ENCODE measurements at places on chromosomes 5 and 9. TPM values are rescaled to one million over a fixed set of nuclear protein-coding genes. Genes with fewer than 3 reads are reported as not detected.
A peak's percentile ranks its signal among the peaks of the same experiment; 100 is the strongest.

DNA sequence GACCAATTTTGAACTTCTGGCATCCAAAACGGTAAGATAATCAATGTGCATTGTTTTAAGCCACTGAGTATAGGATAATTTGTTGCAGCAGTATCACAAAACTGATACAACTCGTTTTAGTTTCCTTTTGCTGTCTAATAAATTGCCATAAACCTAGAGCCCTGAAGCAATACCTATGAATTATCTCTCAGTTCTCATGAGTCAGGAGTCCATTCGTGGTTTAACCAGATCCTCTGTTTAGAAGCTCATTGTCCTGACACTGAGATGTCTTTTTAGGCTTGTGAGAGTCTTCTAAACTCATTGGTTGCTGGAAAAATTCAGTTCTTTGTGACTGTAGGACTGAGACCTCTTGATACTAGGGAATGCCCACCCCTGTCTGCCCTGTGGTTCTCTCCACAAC lies 262.9 kb downstream of the SEMA5A start:
- peak; percentile 74 for DNase-seq

GRCh38 chr9:135990468-135991429 lies 29.6 kb upstream of the UBAC1 start:
- DNase-seq, result peak; percentile 60

DNA sequence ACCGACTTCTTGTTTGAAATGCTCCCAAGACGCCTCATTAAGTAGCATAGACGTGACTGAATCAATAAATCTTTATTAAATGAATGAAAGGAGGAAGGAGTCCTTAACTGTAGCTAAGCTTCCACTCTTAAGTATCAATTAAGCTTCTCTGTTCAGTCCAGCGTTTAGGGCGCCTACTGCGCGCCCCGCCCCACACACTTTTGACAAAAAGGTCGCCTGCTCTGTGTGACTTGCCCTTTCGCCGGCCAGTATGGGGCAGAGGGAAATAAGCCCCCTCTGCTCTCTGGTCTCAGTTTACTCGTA lies 662 bp upstream of the DOLPP1 start:
- DNase-seq, result no peak

- no peak for DNase-seq
These were observed 235.4 kb downstream of the DMRT2 start for GRCh38 chr9:1285526-1285925.

DNA sequence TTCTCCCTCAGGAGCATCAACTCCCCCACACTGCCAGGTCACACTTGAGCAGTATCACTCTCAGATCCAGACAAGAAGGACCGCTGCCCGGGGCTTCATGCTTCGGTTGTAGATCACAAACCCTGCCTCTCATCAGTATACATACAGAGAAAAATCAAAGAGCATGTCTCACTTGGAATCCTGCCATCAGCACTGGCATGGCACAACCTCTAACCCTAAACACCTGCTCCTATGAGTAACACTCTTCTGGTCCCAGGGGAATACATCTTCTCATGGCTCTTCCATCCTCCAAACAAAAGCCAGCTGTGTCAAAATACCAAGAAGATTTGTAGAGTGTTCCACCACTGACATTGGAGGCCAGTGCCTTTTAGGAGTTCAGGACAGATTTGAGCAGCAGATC lies 84.8 kb upstream of the MIER3 start:
- DNase-seq, result no peak

GRCh38 chr5:139459451-139459934 lies 3.0 kb downstream of the ECSCR start:
- no peak for DNase-seq

GRCh38 chr9:129871046-129871445 lies 35.8 kb downstream of the USP20 start:
- DNase-seq, result no peak

DNA sequence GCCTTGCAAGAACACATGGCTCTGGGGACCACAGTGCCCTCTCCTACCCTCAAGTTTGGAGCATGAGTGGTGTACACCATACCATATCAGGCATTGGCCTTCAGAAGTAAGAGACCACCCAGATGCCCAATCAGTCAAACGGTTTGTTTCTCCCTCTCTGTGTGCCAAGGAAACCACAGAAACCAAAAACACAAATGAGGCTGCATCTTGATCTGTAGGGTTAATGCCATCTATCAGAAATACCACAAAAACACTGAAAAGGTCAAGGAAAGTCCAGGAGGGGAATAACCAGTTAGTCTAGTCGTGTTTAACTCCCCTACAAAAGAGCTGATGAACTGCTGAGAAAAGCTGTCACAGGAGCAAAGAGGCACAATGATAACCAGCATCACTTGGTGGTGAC lies 78.4 kb downstream of the INSYN2B start:
- DNase-seq, result no peak

- DNase-seq, result peak; percentile 96
These were observed 31.7 kb upstream of the BASP1 start for GRCh38 chr5:17185773-17186172.

GRCh38 chr9:89218040-89218928 lies 39.7 kb upstream of the SHC3 start:
- DNase-seq, result peak; percentile 40

- no peak for DNase-seq
These were observed 447.1 kb downstream of the LRRC70 start for GRCh38 chr5:63025679-63026078.

GRCh38 chr5:86644843-86645242 lies 27.1 kb downstream of the COX7C start:
- no peak for DNase-seq

DNA sequence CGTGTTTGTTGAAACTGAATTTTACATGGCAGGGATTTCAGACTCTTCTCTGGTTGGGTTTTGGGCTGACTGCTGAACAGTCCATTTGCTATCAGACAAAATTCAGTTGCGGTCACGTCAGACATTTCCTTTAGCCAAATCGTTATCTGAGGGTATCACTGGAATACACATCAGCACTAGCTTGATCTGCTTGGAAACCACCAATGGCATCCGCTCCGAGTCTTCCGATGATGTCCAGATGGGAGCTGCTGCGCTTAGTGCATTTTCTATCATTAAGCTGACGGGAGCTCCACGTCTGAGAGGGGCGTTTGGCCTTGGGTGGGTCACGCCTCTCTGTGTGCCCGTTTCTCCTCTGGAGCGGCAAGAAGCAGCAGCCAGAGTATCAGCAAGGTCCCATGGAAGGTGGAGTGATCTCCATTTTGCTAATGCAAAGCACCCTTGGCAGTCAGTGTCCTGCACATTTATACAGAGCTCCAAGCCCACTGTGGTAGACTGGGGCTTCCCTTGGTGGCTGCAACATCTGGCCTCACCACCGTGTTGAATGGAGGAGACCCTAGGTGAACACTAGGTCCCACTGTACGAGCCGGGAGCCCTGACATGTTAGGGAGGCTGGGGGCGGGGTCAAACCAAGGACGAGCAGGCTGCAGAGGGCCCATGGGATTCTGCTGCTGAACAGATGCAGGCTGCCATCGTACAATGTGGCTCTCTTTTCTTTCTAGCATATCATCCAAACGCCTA lies 134.6 kb upstream of the PHYKPL start:
- DNase-seq, result no peak

GRCh38 chr5:122314036-122314435 lies 2.0 kb downstream of the SNCAIP start:
- no peak for DNase-seq

DNA sequence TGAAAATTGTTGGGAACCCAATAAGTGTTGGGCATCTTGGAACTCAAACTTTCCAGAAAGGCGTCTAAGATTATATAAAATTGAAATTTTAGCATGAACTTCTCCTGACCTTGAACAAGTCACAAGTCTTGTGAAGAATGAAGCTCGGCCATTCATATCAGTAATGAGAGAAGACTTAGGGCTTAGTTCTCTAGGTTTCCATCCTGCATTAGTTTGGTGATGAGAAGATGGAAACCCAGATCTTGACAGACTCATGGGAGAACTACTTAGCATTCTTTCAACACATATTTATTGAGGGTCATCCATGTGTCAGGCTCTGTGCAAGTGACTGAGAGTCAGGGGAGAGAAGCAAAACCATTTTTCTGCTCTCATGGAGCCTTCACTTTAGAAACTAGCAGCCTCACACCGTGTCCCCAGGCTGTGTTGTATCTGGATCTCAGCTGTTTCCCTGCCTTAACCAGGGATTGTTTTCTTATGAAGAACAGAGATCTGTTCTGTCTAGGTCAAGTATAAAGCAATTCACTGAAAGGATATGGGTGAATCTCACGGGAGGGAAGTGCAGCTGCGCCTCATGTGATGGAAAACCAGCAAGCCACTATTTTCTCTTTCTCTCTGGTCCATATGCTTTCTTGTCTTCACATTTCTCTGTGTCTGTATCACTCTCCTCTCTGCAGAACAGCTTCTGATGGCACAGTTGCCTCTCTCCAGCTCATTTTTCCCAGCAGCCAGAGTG lies 3.4 kb downstream of the GARNL3 start:
- DNase-seq, result no peak

DNA sequence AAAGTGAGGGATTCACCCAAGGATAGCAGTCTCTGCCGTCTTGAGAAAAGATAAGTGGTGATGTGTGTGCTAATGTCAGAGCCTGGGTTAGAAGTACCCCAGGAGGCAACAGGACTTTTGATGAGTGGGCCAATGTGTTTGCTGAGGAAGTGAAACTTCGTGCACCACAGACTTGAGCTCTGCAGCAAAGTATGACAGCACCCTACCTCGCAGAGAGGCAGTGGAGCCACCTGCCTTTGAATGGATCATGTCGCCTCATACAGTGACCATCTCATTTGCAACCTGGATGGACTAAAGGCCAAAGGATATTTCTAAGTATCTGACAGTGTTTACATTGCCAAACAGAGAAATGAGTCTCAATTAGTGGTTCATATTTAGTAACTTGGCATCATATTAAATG lies 593.9 kb upstream of the GRAMD2B start:
- DNase-seq, result no peak

DNA sequence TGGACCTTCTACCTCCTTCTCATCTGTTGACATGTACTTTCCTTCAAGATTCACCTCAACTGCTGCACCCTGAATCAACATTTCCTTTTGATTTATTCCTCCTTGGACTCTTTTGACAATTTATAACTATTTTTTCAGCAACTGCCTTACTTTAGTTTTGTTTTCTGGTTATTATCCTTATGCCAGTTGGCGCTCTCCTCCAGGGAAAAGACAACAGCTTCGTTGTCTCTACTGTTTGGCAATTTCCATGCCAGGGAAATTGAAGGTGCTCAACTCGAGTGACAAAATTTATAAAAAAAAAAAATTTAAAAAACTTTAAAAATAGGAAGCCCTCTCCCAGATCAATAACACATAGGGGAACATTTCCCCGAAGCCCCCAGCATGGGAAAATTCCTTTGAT lies 549.2 kb upstream of the DMAC1 start:
- DNase-seq, result no peak

GRCh38 chr5:145509336-145510136 lies 325.6 kb downstream of the PRELID2 start:
- peak; percentile 70 for DNase-seq

DNA sequence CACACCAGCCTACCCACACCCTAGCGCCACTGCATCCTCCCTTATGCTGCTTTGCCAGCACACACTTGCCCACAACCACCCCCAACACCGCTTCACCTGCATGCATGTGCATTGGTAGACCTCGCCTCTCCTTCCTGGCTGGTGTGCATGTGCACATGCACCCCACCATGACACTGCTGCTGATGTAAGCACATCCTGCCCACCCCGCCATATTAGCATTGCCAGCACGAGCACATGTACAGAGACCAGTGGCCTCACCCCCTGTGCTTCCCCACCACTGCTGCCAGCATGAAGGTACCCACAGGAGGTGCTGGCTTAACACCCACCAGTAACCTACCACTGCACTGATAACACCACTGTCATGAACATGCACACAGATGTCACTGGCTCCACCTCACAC lies 218.2 kb downstream of the SLCO4C1 start:
- DNase-seq, result no peak

GRCh38 chr5:93721511-93721910 lies 19.9 kb downstream of the POU5F2 start:
- DNase-seq, result no peak

DNA sequence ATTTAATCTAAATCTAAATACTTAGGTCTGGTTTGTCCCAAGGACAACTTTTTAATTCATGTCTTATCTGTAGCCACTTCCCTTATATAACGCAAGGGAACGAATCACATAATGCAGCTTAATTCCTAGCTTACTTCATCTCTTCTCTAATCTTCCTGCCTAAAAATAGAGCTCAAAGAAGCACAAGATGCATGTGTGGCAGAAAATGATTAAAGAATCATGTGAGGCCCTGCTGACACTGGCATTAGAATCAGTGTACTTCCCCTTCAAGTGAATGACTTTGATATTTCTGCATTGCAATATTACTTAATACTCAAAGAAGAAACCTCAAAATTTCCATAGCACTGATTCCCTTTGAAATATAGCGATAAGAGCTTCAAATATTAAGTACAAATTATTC lies 317.9 kb upstream of the FTMT start:
- no peak for DNase-seq

GRCh38 chr9:89597711-89598362 lies 7.0 kb upstream of the GADD45G start:
- peak; percentile 68 for DNase-seq

- peak; percentile 50 for DNase-seq
These were observed 34.9 kb upstream of the ACOT12 start for GRCh38 chr5:81428861-81429260.

GRCh38 chr5:151699071-151699901 lies 12.6 kb upstream of the SPARC start:
- peak; percentile 98 for DNase-seq

The NOP16 gene
- 68.4 TPM for polyA plus RNA-seq

The SPINK13 gene
- not detected for polyA plus RNA-seq

The SOWAHA gene
- polyA plus RNA-seq, result not detected

The ERCC8 gene
- 12.7 TPM for polyA plus RNA-seq

The JAKMIP2 gene
- 0.11 TPM for polyA plus RNA-seq

The ELAVL2 gene
- not detected for polyA plus RNA-seq

The CARD9 gene
- polyA plus RNA-seq, result 0.60 TPM

The ROR2 gene
- 7.7 TPM for polyA plus RNA-seq

The TAF1L gene
- polyA plus RNA-seq, result not detected

The RAB24 gene
- polyA plus RNA-seq, result 28.9 TPM

The PHF24 gene
- not detected for polyA plus RNA-seq

The IFNA10 gene
- not detected for polyA plus RNA-seq

All from GM23248 (cell line).